Activated CD4-positive, alpha-beta T cell treated with anti-CD3 and anti-CD28 coated beads for 4 hours (primary cell): ENCODE measurements at places on chromosomes 7 and 10.

DNA sequence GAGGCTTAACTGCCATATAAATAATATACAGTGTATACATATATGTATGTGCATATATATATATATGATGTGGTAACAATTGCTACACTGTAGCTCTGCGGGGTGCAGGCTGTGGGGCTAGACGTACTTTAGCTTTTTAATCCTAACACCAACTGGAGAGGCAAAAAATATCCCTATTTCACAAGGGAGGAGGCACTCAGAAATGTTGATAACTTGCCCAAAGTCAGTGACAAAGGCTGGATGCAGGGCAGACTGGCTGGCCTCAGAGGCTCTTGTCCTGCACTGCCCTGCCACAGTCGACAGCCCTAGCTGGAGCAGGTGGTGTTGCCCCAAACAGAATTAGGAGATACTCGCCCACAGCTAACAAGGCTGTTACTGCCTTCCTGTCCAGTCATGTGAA lies 1.5 kb upstream of the RELN start:
- no peak for DNase-seq

- no peak for DNase-seq
These were observed 215.8 kb downstream of the SKAP2 start for GRCh38 chr7:26648554-26648953.

- no peak for DNase-seq
These were observed 8.5 kb upstream of the ANKRD61 start for GRCh38 chr7:6022707-6023106.

GRCh38 chr10:87656431-87657072 lies 3.1 kb upstream of the PAPSS2 start:
- no peak for DNase-seq

GRCh38 chr10:19970256-19970655 lies 154.0 kb downstream of the PLXDC2 start:
- DNase-seq, result no peak

DNA sequence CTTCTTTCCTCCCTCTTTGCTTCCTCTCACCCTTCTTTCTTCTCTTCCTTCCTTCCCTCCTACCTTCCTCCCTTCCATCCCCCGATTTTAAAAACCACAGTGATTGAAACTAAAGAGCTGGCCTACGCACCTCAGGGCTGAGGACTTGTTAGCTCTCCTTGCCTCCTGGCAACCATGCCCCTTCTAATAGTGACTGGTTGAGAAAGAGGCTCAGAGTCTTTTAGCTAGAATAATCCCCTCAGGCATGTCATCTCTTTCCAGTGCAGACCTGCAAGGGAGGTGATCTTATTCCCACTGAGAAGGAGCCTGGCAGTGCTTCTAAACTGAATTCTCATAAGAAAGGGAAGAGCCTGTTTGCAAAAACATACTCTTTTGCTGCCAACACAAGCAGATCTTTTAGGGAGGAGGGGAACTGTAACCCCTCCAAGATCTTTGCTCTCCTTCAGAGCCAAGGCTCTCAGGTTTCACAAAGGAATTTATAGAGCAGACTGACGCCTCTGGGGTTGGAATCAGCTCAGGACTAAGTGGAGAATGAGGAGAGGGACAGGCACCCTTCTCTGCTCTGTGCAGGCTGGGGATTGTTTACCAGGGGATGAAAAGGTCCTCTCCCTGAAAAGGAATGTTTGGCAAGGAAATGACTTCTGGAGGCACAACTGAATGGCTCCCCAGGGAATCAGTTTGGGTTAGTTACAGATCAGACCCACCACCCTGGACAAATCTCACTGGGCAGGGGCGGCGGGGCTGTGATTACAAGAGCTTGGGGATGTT lies 9.4 kb upstream of the ANKRD1 start:
- DNase-seq, result no peak

- DNase-seq, result no peak
These were observed 41.5 kb upstream of the GPR141 start for GRCh38 chr7:37642028-37642540.

DNA sequence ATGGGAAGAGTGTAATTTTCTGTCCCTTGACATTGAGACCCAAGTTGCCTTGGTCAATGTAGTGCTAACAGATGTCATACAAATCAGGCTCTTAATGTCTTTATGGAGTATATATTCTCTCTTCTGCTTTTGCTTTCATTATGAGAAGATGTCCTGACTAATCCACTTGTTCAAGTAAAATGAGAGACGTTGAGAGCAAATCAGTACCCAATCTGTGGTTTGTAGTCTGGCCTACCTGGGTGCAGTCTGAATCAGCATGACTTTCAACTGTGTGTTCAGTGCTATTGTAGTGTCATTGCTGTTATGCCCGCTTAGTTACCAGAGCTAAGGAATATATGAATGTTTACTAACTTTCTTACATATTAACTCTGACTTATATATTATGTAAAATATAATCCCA lies 612.4 kb downstream of the ANKRD7 start:
- DNase-seq, result no peak

DNA sequence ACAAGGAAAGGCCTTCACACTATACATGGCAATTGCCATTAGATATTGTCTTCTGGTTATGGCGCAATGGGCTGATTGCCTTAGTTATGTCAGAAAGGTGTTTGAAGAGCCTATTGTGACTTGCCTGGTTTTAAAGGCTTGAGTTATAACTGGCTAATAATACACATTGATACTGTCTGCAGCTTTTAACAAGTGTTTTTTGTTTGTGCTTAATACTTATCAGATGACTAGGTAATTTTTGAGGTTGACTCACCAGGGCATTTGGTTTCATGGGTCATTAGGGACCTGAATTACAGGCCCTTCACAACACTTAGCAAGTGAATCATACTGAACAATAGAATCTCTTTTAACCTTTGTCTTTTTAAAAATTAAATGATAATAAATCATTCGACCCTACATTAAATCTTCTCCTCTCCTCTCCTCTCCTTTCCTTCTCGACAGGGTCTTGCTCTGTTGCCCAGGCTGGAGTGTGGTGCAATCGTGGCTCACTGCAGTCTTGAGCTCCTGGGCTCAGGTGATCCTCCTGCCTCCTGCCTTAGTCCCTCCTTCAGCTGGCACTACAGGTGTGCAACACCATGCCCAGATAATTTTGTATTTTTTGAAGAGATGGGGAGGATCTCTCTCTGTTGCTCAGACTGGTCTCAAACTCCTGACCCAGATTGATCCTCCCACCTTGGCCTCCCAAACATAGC lies 196.3 kb downstream of the JCAD start:
- no peak for DNase-seq

DNA sequence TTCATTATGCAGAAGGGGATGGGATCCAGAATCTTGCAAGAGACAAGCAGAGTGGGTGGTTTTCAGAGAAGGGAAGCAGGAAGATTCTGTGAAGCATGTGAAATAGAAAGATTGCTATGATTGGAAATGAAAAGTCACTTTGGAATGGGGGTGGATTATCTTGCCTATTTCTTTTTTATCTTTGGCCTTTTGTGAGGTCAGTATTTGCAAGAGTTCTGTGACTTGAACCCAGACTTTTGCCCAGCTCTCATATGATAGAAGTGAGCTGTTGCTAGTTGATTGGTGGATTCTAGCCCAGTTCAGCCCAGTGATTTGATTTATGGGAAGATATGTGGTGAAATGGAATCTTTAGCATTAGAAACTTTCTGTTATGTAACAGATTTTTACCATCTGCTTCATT lies 17.1 kb downstream of the ENTPD7 start:
- no peak for DNase-seq

DNA sequence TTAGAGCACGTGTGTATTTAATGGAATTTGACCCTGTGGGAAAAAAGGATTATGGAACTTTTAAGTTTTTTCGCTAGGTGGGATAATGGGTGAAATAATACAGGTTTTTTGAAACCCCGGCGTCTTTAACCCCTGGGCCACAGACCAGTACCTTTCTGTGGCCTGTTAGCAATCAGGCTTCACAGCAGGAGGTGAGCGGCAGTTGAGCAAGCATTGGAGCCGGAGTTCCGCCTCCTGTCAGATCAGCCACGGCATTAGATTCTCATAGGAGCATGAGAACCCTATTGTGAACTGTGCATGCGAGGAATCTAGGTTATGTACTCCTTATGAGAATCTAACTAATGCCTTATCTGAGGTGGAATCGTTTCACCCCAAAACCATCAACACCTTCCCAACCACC lies 28.6 kb downstream of the WAC start:
- DNase-seq, result no peak

GRCh38 chr7:140196361-140197217 lies 19.8 kb upstream of the KDM7A start:
- DNase-seq, result no peak

DNA sequence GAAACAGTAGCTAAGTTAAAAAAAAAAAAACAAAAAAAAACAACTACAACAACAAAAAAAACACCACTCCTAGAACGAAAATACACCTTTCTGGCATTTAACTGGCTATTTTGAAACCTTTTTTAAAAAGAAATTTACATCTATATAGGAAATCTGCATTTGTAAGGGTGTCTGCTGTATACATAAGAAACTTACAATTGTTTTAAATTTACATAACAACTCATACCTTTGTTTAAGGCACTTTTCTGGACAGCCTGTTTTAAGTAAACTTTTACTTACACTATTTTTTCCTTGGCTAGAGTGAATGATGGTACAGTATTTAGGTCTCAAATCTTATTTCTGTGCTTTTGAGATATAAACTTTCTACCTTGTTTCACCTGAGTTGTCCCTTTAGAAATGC lies 34.0 kb upstream of the PAPSS2 start:
- DNase-seq, result no peak

GRCh38 chr7:33243319-33243881 lies 114.0 kb downstream of the BBS9 start:
- DNase-seq, result no peak

DNA sequence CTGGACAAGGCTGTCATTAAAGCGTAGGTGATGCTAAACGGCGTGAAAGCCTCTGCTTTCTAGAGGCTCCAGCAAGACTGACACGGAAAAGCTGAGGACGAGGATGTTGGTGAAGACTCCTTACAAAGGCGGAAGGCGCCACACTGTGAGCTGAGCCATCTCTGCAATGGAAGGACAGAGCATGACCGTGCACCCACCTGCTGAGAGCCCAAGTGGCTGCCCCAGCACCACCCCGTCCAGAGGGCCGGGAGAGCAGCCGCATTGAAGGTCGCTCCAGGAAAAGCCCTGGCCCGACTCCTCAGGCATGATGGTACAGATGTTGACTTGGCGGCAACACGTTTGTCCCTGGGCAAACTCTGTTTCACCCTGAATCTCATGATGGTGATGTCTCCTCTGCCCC lies 492.7 kb downstream of the DNAJB6 start:
- no peak for DNase-seq

GRCh38 chr7:43516581-43517342 lies 66.1 kb upstream of the STK17A start:
- DNase-seq, result no peak

- DNase-seq, result no peak
These were observed 353.0 kb downstream of the ANKRD30A start for GRCh38 chr10:37478381-37478780.

DNA sequence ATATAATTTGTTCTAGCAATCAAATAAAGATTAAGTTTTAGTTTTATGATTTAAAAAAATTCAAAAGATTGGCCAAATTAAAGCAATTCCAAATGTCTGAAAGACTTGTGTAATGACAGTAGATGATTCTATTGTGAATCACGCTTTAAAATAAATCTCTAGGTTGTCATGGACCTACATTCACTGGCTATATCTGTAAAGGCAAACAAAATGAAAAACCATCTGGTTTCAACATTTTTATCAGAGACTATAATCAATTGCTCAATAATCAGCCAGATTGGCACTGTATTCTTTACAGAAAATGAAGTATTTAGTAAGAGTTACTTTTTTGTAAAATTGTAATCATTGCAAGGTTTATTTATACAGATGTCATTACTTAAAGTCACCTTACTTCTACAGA lies 60.7 kb downstream of the DGKB start:
- no peak for DNase-seq

GRCh38 chr10:86779220-86780017 lies 23.0 kb downstream of the BMPR1A start:
- DNase-seq, result no peak

- no peak for DNase-seq
These were observed 128.7 kb upstream of the RHEB start for GRCh38 chr7:151648429-151648828.

DNA sequence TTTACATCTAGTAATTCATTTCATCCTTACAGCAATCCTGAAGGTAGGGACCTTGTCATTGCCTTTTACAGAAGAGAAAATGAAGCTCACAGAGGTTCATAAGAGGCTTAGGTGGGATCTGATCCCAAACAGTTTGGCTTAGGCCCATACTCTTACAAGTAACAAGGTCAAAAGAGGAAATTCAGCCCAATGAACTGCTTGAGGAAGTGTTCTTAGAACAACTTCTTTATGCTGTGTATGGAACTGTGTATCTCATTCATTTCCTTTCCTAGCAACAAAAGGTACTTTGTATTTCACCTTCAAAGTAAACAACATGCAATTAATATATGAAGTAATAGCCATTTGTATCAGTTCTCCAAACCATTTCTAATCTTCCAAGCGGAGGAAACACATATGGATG lies 79.3 kb downstream of the AVL9 start:
- no peak for DNase-seq

GRCh38 chr10:43263551-43264343 lies 3.1 kb downstream of the RASGEF1A start:
- no peak for DNase-seq

GRCh38 chr10:62046522-62047227 lies 145.2 kb downstream of the ARID5B start:
- DNase-seq, result no peak

- no peak for DNase-seq
These were observed 42.9 kb upstream of the LRRC18 start for GRCh38 chr10:48982584-48982983.

- no peak for DNase-seq
These were observed 42.7 kb upstream of the RSBN1L start for GRCh38 chr7:77653572-77653971.

DNA sequence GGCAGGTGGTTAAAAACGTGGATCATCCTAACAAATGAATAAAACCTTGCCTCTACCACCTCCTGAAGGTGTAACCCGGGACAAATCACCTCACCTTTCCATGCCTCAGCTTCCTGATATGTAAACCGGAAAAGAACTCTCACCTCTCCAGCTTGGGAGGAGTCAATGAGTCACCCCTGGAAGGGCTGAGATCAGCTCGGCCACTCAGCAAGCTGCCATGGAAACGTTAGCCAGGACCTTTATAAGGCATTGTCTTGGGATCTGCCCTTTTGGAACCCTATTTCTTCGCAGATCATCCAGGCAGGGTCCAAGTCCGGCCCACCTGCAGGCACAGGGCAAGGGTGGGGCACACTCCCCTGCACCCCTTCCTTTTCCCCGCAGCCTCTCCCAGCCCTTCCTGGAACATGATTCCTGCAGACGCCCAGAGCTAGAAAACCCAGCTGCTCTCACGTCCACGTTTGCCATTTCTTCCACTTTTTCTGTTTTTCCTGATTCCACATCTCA lies 81.6 kb upstream of the PFKP start:
- DNase-seq, result no peak

GRCh38 chr7:5397736-5398135 lies 25.9 kb downstream of the TNRC18 start:
- DNase-seq, result no peak

DNA sequence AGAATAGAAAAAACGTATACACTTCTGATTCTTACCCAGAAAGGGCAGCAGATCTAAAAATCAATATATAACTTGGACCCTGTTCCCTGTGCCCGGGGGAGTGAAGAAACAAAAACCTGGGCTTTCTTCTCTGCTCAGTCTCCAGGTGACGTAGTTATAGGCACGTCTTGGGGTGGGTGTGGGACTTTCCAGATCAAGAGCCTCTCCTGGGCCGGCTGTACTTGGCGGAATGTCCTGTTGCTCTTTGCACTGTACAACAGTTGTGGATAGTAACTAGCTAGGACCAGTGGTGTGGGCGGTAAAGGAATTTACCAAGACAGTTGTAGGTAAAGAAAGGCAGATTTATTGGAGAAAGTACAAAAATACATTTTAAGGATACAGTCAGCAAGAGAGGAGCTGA lies 40.4 kb upstream of the STEAP4 start:
- no peak for DNase-seq
